ENCODE measurements at places on chromosomes 11 and 22. TPM values are rescaled to one million over a fixed set of nuclear protein-coding genes. Genes with fewer than 3 reads are reported as not detected.

The OR52H1 gene
- not detected for total RNA-seq

The INPP5J gene
- 0.53 TPM for total RNA-seq

The TBX10 gene
- total RNA-seq = not detected

The MS4A15 gene
- total RNA-seq = not detected

The E2F8 gene
- 6.0 TPM for total RNA-seq

Measured in A549 treated with GW870086 at 1 μM for 4 hours (cell line).